Right renal cortex interstitium (tissue), 3 donors: ENCODE measurements at places on chromosomes 16 and 17. TPM values are rescaled to one million over a fixed set of nuclear protein-coding genes. Genes with fewer than 3 reads are reported as not detected.

DNA sequence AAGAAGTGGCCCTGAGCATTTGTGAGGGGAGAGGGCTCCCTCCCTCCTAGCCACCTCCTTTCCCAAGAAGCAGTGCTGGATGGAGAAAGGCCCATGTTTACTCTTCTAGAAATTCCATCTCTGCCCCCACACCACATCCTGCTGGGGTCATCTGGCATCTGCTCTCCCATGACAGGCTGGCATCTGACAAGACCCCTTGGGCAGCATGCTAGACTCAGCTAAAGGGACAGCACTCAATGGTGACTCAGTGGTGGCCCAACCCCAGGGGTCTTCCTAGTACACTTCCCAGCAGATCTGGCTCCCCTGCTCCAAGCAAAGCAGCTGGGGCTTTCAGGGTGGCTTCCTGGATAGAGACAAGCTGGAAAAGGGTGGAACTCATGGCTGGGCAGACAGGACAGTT is 14.4 kb downstream of the SLC38A7 start:
- DNase-seq: no peak

DNA sequence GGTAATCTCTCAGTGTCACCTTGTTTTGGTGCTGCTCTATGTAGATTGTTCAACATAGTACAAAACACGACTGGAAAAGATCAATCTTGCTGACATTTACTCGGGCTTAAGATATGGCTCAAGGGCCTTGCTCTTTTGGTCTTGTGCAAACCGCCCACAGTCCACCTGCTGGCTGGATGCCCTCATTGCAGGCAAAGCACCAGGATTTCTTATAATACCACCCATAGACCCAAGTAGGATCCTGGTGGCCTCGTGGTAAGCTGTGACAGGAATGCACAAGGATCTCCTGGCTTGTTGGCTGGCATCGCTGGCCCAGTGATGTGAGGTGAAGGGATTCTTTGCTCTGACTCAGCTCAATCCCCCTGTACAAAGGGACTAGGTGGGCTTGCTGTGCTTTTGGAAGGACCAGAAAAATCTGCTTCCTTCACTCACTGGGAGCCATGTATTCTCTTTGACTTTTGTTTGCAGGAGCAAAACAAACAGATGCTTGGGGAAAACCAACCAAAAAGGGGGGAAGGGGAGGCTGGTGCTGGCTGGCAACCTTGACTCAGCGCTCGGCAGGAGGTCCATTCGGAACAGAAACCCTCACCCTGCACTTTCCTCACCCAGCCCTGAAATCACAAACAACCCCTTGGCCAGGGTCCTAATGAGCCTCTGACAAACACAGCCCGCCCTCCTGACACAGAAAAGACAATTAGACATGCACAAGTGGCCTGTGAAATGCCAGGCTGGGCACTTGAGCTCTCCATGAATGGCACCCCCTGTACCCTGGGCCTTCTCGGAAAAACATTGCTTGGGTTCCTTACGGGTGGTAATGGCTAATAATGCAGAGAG is 36.6 kb upstream of the MED9 start:
- no peak for DNase-seq

DNA sequence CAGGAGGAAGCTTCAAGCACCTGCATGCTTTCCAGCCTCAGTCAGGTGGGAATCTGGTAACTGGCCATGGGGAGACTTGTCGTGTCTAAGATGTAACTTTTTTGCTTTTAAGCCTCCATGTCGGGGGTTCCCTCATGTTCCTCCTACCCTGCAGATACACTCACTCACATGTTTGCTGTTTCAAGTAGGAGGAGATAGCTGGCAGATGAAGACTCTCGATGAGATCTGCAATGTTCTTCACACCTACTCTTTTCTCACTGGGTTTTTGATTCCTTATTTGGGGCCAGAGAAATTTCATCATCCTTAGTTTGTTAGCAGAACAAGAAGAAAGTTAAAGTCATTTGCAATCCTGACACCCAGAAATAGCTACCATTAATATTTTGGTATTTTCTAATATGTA is 24.7 kb downstream of the UTP4 start:
- DNase-seq: no peak

DNA sequence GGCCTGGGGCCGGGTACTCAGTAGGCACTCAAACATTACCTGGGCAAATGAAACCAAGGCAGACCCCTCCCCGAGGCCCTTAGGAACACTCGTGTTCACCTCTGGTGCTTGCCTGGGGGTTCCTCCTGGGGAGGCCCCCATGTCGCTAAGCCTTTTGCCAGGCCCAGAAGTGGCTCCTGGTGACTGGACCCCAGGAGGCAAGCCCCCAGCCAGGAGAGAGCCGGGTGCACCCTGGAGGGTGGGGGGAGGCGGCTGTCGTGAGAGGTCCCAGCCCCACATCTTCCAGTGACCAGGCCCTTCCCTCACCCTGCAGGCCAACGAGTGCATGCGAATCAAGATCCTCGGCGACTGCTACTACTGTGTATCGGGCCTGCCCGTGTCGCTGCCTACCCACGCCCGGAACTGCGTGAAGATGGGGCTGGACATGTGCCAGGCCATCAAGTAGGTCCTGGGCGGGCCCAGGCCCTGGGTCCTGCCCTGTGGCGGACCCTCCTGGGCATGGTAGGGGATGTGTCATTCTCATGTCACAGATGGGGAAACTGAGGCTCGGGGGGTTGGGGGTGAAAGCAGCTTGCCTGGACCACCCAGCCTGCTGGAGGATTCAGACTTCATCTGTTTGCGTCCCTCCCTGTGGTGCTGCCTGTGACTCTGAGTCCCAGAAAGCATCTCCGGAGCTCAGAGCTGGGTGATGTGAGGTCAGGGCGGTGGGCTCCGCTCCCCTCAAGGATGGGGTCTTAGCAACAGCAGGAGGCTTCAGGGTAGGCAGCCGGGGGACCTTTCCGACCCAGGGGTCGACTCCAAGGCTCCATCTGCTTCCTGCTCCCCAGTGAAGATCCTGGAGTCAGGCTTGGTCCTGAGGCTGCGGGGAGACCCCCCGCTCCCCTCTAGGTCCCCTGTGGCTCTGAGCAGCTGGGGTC is 32.5 kb downstream of the ADCY7 start:
- no peak for DNase-seq

- DNase-seq: no peak
Measured at GRCh38 chr16:1923299-1924034, 5.3 kb upstream of the HS3ST6 start.

DNA sequence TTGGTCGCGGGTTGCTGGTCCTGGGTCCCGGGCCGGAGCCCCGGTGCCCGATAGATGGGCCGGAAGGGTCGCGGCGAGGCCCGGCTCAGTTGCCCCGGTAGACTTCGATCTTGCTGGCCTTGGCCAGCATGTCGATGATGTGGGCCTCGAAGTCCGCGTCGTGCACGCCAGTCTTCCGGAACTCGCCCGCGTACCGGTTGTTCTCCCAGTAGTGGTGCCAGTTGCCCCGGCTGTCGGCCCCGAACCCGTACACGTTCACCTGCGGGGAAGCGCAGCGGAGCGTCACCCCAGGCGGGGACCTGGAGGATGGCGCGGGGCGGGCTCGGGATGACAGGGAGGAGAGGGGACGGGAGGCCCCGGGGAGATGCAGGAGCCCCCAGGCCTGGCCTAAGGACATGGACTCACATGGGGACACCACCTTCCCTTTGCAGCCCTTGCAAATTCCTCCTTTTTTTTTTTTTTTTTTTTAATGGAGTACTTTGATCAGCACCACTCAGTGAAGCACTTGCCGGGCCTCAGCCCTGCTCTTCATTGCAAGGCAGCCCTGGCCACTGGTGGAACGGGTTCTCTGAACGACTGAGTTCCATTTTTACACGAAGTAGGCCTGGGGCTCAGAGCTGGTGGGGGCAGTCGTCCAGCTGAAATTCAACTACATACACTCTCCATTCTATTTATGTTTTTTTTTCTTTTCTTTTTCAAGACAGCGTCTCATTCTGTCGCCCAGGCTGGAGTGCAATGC is 35.1 kb downstream of the DDX19A start:
- DNase-seq: peak; percentile 41

GRCh38 chr17:77354670-77355455 is 214.1 kb downstream of the SEC14L1 start:
- DNase-seq: no peak

DNA sequence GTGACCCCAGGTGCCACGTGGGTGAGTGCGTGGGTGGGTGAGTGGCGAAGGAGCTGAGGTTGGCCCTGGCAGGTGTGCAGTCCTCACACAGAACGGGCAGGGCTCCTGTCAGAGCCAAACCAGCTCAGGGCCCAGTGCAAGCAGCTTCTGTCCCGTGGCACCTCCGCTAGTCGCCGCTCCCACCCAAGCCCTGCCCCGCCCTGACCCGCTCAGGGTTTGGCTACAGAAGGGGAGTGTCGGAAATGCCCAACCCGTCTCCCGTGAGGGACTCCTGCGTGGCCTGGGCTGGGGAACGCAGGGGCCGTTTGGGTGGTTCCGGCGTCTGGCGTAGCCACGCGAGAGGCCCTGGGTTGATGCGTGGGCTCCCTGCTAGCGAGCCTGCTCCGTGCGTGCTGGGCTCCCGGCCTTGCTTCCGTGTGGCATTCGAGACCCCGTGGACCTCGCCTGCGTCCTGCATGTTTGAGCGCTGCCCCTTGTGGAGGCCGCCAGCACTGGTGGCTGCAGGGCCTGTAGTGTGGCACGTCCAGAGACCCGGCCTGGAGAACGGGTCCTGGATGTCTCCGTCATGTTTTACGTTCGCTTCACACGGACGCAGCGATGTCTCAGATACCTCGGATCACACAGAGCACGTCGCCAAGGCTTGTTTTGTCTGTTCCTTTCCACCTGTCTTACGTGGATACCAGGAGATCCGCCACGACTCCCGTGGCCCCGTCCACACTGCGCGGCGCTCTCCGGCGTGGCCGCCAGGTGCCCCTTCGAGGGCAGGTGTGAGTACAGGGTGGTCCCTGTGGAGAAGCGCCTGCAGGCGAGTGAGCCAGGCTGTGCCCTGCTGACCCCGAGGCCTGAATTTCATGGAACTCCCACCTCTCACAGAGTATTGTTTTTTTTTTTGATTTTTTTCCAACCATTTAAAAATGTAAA is 10.2 kb downstream of the CAPN15 start:
- no peak for DNase-seq

- DNase-seq: no peak
Measured at GRCh38 chr16:67445441-67445912, 14.6 kb downstream of the HSD11B2 start.

DNA sequence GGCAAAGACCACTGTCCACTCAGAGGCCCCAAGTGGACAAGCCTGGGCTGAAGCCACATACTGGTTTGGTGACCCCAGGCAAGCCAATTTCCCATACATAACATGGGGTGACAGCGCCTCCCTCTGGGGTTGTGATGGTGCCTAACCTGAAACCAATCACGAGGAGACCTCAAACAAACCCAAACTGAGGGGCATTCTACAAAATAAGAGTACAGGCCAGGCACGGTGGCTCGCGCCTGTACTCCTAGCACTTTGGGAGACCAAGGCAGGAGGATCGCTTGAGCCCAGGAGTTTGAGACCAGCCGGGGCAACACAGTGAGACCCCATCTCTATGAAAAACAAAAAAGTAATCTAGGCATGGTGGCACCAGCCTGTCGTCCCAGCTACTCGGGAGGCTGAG is 3.6 kb downstream of the P2RX5 start:
- DNase-seq: no peak

DNA sequence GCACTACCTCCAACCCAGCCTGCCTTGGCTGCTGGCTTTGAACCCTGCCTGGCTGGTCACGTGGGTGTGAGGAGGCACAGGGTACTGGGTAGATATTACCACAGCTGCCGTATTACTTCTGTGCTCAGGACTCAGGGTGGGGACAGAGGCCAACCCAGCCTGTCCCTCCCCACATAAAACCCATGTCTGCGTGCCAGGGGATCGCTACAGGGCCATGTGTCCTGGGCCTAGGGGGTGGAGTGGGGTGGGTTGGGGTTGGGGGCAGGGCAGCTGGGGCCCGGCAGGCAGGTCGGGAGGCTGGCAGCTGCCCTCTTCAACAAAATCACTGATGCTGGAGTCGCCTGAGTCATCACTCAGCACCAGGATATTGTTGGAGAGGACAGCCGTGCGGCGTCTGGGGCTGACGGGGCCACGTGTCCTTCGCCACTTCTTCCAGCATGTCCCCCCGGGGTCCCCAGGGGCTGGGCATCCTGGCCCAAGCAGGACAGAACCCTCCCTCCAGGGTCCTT is 39.7 kb upstream of the PVALEF start:
- no peak for DNase-seq

GRCh38 chr17:27741971-27742575 is 58.3 kb downstream of the NOS2 start:
- no peak for DNase-seq

- no peak for DNase-seq
Measured at GRCh38 chr17:65365169-65365568, 196.3 kb downstream of the AXIN2 start.

DNA sequence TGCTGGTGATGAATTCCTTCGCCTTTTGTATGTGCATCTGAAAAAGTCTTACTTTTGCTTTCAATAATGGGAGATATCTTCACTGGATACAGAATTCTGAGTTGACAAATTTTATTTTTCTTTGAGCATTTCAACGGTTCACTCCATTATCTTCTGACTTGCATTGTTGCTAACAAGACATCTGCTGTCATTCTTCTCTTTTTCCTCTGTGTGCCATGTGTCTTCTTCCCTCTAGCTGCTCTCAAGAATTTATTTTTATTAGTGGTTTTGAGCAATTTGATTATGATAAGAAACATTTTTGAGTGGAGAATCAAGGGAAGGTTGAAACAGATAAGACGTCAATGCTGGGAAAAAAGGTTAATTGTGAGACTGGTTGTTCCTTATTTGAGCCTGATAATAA is 471.8 kb downstream of the CDH13 start:
- no peak for DNase-seq

DNA sequence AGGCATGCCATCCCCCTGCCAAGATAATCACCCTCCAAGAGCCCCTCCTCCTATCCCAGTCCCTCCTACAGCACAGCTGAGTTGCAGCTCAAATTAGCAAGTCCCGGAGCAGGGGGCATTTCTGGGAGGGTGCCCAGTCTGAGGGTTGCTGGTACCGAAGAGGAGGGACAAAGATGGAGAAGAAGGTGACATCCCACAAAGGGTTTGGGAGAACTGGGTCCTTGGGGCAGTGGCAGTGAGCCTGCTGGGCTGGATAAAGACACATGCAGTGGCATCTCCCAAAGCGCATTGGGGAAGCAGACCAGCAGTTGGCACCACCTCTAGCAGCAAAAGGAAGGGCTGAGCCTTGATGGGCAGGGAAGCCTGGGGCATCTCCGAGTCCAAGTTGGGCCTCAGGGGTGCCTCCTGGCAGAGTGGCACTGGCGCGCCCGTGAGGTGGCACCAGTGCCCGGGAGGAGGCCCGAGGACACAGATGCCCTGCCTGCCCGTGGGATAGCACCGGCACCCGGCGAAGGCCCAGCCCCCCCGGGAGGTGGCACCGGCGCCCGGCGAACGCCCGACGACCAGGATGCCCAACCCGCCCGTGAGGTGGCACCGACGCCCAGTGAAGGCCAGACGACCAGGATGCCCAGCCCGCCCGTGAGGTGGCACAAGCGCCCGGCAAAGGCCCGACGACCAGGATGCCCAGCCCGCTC is 622 bp downstream of the TOM1L2 start:
- DNase-seq: no peak

- DNase-seq: no peak
Measured at GRCh38 chr17:72117535-72118334, 3.1 kb upstream of the SOX9 start.

GRCh38 chr16:12458591-12459358 is 344.9 kb downstream of the CPPED1 start:
- no peak for DNase-seq

The EVPLL gene
- polyA plus RNA-seq: 0.64 TPM

The CD300A gene
- polyA plus RNA-seq: 0.87 TPM

The CA5A gene
- 0.11 TPM for polyA plus RNA-seq

The RNF222 gene
- not detected for polyA plus RNA-seq

The ERN1 gene
- 8.9 TPM for polyA plus RNA-seq

The SEC14L5 gene
- 0.18 TPM for polyA plus RNA-seq

The RRAD gene
- polyA plus RNA-seq: 2.1 TPM

The ASB16 gene
- 1.6 TPM for polyA plus RNA-seq
